HT-29 (cell line): ENCODE measurements at places on chromosomes 1 and 21.
A peak's percentile ranks its signal among the peaks of the same experiment; 100 is the strongest.

GRCh38 chr21:14736162-14736561, 190.0 kb upstream of the SAMSN1 start:
- no peak for DNase-seq

DNA sequence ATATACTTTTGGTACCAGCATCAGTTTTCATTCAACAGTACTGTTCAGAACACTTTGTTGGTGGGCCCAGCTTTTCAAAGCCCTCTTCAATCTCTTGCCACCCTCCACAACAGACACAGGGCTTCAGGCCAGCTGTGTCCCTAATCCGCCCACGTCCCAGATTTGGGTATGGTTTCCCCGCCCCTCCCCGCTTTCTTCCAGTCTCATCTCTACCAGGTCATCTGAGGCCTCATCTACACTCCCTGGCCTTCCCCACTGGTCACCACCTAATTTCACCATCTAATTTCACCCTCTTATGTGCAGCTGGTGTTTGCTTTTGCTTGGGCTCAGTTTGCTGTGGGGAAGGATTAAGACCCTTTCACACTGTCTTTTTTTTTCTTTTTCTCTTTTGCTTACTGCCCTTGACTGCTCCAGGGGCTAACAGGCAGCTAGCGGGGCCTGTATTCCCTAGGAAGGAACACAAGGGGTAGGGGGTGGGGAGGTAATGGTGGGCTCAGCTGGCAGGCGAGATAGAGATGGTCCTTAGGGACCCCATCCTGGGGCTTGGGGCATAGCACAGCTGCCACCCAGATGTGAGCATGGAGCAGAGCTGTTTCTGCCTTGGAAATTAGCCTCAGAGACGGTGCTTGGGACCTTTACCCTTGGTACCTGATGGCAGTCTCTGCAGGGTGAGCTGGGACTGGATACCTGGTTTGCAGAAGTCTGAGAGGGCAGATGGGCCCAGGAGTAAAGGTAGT, 3.8 kb upstream of the EPB41 start:
- DNase-seq, result no peak

- DNase-seq, result no peak
Measured at GRCh38 chr1:44884746-44885145, 41.7 kb upstream of the PTCH2 start.

DNA sequence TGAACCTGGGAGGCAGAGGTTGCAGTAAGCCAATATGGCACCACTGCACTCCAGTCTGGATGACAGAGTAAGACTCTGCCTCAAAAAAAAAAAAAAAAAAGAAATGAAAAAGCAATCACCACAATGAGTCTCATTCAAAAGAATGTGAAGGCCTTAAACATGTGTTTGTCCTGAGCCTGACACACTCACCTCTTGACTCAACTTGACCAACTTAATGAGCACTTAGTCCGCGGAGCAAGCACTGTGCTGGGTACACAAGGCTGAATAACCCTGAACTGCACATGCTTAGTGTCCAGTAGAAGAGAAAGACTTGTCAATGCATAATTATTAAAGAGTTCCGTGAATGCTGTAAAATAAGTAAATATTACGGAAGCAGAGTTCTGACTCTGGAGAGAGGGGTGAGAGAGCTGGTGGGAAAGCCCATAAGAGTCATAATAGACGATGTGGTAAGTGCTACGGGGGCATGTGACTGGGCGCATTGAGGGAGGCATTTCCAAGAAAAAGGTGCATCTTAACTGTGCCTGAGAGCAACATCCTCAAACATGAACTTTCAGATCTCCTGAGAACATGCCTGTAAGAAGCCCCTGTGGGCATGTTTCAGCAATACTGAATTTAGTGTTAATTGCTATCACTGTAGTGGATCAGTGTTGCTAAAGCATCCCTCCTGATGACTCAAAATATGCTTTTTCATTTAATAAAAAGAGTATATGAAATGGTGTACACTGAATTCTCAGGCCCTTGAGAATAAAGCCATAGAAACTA, 27.2 kb downstream of the MCOLN2 start:
- DNase-seq, result no peak

- no peak for DNase-seq
Measured at GRCh38 chr1:3296826-3297225, 157.6 kb upstream of the ARHGEF16 start.

- no peak for DNase-seq
Measured at GRCh38 chr1:169733924-169734323, at the start of gene SELE. Gene SELE (minus strand): TSS chr1:169734079. CDS start chr1:169733612, 467 bp downstream.

DNA sequence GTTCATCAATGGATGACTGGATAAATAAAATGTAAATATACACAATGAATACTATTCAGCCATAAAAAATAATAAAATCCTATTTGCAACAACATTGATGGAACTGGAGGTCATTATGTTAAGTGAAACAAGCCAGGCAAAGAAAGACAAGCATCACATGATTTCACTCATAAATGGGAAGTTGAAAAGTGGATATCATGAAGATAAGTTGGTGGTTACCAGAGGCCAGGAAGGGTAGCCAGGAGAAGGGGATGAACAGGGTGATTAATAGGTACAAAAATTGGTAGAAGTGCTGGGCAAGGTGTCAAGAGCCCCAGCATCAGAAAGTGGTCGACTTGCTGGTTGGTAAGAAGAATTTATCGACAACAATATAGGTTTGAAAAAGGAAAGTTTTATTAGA, 1.3 kb upstream of the PARK7 start:
- no peak for DNase-seq

DNA sequence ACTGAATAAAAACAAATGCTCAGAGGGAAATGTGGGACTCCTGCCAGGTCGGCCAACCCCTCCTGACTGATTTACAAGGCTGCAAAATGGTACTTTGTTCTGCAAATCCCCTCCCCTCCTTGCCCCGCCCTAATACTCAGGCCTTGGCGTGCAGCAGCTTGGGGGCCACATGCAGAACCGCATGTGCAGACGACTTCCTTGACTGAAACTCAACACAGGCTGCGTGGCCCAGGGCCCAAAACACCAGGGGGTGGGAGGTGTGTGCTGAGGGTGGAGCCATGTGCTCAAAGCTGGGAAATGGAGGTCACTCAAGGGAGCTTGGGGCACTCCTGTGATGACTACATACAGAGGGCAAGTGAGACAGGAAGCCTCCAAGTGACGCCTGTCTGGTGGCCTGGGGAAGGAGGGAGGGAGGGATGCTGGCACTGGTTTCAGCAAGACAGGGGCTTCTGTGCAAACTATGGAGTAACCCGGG, 87.2 kb downstream of the MRPL37 start:
- peak; percentile 71 for DNase-seq

- DNase-seq, result no peak
Measured at GRCh38 chr1:157201767-157202166, 63.6 kb upstream of the ETV3 start.

DNA sequence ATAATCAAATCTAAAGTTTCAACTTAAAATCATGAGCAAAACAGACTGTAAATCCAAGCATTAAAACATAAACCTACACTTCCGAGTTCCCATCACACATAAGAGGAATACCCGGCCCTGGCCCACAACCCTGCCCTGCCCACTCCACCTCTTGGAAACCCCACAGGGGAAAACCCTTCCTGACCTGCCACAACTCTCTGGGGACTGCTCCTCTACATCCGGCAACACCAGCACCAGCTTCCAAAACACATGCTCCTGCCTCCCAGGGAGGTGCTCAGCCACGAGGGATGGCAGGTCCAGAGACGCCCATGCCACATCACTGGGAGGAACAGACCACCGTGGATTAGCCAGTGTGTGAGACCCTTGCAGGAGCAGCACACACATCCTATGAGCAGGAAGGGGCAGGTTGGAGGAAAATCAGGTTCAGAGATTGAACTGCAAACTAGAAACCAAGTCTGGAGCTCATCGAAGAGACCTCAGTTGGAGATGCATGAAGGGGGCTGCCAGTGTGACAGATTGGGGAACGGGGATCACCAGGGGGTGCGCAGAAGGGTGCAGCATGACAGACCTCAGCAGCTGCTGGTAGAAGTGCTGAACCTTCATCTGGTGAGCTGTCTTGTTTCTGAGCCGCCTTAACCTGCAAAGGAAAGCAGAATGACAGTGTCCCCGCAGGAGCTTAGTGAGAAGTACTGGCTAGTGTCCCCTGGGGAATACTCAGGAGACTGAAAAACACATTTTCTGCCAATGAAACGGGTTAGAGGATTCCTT, 25.8 kb upstream of the LSS start:
- no peak for DNase-seq

DNA sequence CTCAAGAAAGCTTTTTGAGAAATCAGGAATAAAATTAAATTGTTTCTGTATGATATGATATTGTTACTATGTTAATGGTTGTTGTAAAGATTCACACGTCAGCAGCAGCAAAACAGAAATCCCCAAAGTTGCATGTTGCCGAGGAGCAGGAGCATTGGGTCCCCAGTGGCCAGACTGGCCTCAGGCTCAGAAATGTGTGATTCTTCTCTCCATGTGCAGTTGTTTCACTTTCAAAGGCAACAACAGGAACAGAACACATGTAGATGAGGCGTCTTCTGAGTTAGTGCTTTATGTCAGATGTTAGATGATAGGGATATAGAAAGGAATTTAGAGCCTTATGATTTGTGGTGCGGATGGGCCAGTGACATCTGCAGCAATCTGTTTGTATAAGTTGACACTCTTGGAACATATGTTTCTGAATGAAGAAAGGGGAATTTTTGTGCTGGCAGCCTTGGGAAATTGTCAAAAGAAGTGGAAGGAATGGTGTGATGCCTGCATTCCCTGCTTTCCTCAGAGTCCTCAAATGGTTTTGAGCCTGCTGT, 2.1 kb upstream of the TTLL7 start:
- DNase-seq, result no peak

GRCh38 chr1:109803901-109804331, 40.2 kb upstream of the EPS8L3 start:
- no peak for DNase-seq

GRCh38 chr1:226627924-226628611, 79.5 kb downstream of the STUM start:
- DNase-seq, result no peak

- DNase-seq, result no peak
Measured at GRCh38 chr1:98021126-98021525, 100.3 kb upstream of the DPYD start.

DNA sequence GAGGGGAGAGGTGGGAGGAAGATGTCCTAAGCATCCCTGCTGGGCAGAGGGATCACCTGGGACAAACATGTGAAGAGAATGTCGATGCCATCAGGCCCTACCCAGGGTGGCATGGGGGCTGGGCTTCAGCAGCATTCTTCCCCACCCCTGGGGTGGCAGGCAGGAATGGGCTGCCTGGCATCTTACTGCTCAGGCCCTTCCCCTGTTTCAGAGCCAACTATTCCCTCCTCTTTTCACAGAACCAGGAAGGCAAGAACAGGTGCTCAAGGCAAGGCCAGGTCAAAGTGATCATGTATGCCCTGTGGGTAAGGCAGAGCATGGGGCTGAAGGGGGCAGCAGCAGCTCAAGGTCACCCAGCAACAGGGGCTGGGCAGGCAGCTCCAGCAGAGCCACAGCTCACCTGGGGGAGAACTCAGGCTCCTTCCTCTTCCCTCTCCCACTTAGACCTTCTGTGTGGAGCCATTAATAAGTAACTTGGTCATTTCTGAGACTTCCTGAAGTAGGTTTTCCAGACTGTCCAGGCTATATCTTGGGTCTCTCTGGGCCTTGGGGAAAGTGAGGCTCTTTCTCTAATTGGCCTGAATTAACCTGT, 56.4 kb downstream of the ELK4 start:
- DNase-seq, result peak; percentile 33

GRCh38 chr1:19664453-19665185, at the start of gene HTR6:
Gene HTR6 (plus strand): TSS chr1:19664875. CDS start chr1:19665754, 879 bp downstream.
- no peak for DNase-seq

DNA sequence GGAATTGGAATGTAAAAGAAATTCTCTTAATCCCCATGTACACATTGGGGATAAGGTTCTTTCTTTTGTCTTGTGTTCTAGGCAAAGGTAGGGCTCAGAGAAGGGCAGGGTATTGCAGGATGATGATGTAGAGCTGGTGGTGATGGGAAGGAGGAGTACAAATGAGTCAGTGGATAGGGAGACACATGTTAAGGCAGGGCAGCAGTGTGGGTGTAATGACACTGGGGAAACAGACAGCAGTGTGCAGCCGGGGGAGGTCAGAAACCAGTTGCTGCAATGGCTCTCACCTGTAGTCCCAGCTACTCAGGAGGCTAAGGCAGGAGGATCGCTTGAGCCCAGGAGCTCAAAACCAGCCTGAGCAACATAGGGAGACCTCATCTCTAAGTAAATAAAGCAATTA, 5.1 kb downstream of the NLRP3 start:
- no peak for DNase-seq

DNA sequence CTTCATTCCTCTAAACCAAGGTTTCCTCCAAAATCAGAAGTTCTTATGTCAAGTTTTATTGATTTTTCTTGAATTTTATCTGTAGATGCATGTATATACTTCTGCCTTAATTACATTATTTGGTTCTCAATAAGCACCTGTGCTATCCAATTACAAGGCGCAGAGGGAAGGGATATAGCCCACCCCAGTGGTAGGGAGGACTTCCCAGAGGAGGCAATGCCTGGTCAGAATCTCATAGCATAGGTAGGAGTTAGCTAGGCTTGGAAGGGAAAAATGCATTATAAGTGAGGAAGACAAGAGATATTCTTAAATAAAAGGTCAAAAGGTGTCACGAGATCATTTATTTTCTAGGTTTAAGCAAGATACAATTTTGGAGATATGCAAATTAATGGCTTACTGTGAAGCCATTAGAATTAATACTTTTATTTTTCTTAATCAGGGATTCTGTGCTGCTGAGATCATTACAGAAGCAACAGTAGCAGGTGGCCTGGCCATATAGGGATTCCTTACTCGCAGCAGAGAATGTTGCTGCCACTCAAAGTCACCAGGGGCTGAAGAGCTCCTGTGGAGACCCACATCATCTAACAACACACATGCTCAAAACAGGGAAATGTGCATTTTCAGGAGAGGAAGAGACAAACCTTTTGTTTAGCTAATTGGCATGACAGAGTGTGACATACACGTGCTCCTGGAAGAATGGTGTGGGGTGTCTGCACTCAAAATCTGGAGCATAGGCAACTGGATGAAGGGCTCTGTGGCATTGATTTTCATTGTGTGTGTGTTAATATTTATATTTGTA, 178.3 kb downstream of the ATG4C start:
- DNase-seq, result no peak

GRCh38 chr1:78549891-78550290, 59.1 kb downstream of the PTGFR start:
- DNase-seq, result no peak

DNA sequence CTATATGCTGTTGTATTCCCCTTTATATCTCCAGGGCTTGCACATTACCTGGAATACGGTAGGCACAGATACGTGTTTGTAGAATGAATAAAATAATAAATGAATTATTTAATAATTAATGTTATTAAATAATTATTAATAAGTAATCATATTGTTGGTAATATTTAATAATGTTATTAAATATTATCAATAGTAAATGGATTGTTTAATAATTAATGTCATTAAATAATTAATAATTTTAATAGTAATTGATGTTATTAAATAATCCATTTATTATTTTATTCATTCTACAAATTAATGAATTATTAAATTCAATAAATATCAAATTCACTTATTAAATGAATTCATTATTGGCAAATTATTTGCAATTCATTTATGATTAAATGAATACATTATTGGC, 175.1 kb downstream of the MATN1 start:
- DNase-seq, result no peak

DNA sequence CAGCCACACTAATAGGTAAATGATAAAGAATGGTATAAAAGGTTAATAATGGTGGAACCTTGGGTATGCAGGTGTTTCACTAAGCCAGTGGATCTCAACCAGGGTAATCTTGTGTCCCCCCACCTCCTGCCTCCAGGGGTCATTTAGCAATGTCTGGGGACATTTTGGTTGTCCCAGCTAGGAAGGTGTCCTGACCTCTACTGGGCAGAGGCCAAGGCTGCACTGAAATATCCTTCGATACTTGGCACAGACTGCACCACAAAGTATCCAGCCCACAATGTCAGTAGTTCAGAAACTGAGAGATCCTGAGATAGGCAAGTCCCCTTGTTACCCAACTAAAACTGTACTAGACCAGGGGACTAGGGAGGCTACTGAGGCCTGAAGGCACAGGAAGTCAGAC, 113.6 kb upstream of the TIAM1 start:
- no peak for DNase-seq
